ENCODE measurements at places on chromosomes 5 and 9.

DNA sequence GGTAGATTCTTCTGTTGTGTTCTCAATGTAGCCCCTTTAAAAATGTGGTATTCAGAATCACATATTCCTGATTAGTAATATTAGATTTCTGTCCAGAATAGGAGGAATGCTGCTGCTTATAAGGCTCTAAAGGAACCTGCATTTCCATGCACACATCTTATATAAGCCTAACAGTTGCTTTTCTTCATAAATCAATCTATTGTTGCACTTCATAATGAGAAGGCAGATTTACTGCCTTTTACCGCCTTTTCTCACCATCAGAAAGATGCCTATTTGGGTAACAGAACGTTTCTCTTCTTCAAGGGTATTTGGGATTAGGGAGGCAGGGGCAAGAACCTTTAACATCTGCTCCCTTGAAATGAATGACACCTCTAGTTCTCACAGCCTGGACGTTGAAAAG, 243.4 kb downstream of the MLLT3 start:
- no peak for DNase-seq

- no peak for DNase-seq
Measured at GRCh38 chr9:89659891-89660685, 55.3 kb downstream of the GADD45G start.

- no peak for DNase-seq
Measured at GRCh38 chr5:1971944-1972343, 89.2 kb upstream of the IRX4 start.

GRCh38 chr9:13550519-13550918, 271.0 kb upstream of the MPDZ start:
- DNase-seq: no peak

GRCh38 chr9:2992427-2992826, 148.5 kb upstream of the PUM3 start:
- DNase-seq: no peak

DNA sequence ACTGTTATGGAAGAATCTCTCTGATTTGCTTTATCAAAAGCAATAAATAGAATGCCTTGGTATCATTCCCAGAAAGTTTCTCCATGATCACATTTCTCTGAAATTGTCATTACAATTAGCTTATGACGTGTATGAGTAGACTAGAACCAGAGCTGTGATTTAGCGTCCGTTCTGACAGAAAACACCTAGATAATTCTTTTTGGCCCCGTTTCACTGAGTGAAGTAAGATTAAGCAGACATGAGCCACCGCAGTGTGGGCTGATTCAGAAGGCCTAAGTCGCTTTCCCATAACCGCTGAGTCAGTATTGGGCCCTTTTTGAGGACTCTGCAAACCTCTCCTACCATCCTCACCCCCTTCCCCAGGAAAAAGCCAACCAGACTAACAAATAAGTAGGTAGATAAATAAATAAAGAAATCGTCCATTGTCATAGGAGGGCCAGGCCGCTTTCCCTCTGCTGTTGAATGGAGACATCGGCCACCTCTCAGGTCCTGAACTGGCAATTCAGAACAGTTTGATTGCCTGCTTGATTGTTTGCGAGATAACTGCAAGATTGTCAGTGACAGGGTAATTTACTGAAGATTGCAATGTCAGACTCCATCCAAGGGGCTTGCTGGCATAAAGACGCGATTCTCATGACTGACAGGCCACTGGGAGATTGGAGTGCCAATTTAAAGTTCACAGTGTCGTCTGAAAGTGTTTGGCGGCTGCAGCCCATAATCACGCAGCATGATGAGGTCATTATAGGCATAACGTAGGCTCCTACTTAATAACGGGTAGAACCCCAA, 105.0 kb upstream of the WWC1 start:
- no peak for DNase-seq

- DNase-seq: no peak
Measured at GRCh38 chr9:97889941-97890887, 32.1 kb downstream of the TRMO start.

- DNase-seq: no peak
Measured at GRCh38 chr5:926417-927171, 33.9 kb downstream of the TRIP13 start.

- DNase-seq: no peak
Measured at GRCh38 chr5:27511061-27511460, 472.7 kb upstream of the CDH9 start.

DNA sequence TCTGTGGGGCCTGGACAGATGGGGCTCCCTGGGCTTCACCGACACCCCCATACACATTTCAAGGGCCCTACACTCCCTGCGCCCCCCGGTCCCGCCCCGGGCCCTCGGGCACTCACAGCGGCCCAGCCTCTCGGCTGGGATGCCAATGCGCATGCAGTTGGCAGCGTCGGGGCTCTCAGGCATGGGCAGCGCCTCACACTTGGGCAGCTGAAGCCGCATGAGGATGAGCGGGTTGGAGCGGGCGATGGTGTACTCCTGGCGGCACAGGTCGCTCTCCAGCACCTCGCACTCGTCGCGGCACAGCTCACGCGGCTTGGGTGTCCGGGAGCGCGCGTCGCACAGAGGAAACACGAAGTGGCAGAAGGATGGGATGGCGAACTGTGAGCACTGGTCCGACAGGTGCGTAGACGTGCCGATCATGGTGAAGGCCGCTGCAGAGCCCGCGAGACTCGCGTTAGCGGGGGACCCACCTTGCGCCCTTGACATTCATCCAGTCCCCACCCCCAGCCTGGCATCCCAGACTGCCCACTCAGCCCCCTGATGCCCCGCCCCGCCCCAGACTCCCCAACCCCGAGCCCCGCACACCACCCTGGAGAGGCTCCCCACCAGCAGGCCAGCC, 216.9 kb downstream of the ROR2 start:
- no peak for DNase-seq

DNA sequence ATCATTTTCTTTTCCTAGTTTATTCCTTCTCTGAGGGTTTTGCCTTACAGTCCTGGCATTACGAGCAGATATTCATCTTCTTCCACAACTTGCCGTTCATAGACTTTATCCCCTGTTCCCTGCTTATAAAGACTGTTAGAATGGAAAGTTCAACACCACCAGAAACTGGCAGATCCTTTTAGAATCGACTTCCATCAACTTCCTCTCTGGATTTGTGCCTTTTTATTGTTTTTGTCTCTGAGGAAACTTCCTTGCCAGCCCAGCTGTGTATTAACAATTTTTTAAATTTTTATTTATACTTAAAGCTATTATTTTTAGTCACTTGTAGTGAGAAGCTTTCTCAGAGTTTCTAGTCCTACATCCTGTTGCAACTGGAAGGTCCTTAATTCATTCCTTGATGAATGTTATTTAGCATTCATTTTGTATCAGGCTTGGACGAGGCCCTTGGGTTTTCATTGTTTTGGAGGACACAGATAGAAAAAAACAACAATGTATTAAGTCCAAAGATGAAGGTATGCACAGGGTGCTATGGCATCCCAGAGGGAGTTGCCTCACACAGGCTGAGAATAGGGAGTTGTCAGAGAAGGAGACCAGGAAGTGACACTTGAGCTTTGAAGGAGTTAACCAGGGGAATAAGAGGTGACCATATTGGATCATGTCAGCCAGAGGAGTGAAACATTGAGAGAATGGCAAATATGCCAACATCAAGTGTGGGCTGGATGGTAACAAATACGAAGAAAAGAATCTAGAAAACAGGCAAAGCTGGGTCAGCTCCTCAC, 81.3 kb downstream of the ADAMTSL1 start:
- no peak for DNase-seq

DNA sequence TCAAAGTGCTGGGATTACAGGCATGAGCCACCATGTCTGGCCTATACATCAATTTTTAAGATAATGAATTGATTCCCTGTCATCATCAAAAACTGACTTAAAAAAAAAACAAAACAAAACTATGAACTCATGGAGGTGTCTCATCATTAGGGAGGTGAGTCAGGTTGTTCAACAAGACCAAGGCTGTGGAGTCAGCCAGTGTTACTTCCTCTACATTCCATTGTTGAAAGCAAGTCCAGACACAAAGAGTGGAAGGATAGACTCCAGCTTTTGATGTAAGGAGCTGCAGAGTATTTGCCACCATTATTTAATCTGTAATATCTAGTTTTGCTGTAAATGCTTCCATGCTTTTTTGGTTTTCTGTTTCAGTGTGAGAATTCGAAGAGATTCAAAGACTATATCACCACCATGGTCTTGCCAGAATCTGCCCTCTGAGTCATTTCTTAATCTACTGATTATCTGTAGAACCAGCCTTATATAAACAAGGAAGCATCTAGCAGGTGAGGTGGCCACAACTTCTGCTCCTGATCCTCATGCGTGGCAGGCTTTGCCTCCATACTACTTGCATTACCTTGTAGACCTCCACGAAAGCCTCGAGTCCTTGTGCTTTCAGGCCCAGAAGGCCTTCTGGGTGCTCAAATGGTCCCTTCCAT, 156.1 kb downstream of the FGF1 start:
- DNase-seq: no peak

- no peak for DNase-seq
Measured at GRCh38 chr5:175821790-175822211, 49.6 kb upstream of the CPLX2 start.

DNA sequence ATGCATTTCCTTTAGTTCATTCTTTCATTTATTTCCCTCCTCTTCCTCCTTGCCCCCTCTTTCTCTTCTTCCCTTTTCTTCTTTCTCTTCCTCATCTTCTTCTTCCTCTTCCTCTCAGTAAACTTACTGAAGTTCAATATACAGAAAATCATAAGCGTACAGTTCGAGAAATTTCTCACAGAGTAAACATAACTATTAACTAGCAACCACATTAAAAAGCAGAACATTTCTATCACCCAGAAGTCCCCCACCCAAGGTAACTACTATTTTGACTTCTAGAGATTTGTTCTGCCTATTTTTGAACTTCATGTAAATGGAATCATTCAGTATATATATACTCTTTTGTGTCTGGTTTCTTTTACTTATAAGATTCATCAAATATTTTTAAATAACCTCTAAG, 48.2 kb downstream of the TNFAIP8 start:
- no peak for DNase-seq

DNA sequence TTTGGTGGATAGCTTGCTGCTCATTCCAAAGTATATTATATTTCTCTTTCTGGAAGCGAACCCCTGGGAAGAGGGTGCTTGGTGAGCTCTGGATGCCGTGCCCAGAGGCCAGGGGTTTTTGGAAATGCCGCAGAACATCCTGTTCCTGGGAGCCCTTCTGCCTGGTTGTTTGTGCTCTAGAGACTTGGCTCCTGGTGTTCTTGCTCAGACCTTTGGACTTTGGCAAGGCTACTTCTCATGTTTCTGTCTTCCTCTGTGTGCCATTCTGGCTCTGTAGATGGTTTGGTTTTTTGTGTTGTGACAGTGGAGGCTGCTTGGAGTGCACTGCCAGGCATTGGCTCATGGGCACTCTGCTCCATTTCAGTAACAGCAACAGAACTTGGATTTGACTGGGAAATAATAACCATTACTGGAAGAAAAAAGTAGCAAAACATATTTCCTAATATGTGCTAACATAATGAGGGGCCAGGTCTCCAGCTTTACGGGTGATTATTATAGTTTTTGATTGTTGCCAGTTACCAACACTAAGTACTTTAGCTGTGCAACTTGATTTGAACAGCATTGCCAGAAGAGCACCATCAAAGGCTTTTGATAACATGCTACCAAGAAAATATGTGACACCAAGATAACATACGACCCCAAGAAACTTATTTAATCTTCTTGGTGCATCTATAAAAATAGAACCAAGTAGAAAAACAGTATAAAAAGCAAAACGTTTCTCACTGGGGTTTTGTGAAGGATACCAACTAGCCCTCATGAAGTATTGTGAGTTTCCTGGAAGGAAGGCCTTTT, 94.2 kb downstream of the PCSK1 start:
- DNase-seq: no peak

All from NCI-H510A (cell line).